GM23248 (cell line): ENCODE measurements at places on chromosomes 3 and 15. TPM values are rescaled to one million over a fixed set of nuclear protein-coding genes. Genes with fewer than 3 reads are reported as not detected.
A peak's percentile ranks its signal among the peaks of the same experiment; 100 is the strongest.

The RLBP1 gene
- not detected in 2 replicates for total RNA-seq

The PDCD6IP gene
- 180 and 214 TPM in 2 replicates for total RNA-seq

DNA sequence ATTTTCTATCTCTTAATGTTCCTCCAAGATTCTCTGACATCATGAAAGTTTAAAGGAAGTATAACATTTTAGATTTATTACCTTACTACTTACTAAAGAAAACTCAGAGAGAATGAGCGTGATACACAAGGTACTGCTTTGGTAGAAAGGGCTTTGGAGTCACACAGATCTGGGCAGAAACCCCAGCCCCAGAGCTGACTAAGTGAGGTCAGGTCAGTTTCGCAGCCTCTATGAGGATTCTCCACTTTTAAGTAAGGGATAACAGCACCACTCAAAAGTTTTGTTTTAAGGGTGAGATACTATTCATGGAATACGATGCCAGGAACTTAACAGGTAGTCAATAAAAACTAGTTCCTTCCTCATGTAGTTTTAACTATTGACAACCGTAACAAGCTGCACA lies 76.1 kb downstream of the CLDN11 start:
- H3K4me3 ChIP-seq, result no peak overlapping the region
- DNase-seq, result peak; percentile 24
- H3K36me3 ChIP-seq, result no peaks in the 10 kb centered on the region

GRCh38 chr3:120681506-120682038 lies 467 bp downstream of the HGD start:
- DNase-seq, result no peak
- H3K4me3 ChIP-seq, result no peak overlapping the region
- no peaks in the 10 kb centered on the region for H3K27me3 ChIP-seq
- H3K36me3 ChIP-seq, result no peaks in the 10 kb centered on the region
- H3K27ac ChIP-seq, result no peak overlapping the region

DNA sequence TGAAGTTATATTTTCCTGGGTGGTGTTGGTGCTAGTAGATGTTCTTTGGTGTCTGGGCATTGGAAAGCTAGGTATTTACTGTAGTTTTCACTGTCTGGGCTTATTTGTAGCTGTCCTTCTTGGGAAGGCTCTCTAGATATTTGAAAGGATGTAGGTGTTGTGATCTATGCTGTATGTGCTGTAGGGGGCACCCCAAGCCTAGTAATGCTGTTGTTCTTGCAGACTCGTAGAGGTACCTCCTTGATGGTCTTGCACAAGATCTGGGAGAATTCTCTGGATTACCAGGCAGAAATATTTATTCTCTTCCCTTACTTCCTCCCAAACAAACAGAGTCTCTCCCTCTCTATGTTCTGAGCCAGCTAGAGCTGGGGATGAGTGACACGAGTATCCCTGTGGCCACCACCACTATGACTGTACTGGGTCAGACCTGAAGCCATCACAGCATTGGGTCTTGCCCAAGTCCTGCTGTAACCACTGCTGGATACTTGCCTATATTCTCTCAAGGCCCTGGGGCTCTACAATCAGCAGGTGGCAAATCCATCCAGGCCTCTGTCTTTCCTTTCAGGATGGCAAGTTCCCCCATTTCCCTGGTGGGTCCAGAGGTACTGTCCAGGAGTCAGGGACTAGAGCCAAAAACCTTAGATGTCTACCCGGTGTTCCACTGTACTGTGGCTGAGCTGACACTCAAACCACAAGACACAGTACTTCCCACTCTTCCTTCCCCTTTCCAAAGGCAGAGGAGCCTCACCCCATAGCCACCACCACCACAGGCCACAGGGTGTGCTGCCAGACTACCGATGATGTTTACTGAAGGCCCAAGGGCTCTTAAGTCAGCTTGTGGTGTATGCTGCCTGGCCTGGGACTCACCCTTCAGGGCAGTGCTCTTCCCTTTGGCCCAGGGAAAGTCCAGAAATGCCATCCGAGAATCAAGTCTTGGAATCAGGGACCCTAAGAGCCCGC lies 195.2 kb upstream of the DPPA4 start:
- H3K27ac ChIP-seq, result no peak overlapping the region
- DNase-seq, result peak; percentile 78
- no peaks in the 10 kb centered on the region for H3K4me1 ChIP-seq
- H3K36me3 ChIP-seq, result no peaks in the 10 kb centered on the region
- H3K27me3 ChIP-seq, result no peaks in the 10 kb centered on the region

DNA sequence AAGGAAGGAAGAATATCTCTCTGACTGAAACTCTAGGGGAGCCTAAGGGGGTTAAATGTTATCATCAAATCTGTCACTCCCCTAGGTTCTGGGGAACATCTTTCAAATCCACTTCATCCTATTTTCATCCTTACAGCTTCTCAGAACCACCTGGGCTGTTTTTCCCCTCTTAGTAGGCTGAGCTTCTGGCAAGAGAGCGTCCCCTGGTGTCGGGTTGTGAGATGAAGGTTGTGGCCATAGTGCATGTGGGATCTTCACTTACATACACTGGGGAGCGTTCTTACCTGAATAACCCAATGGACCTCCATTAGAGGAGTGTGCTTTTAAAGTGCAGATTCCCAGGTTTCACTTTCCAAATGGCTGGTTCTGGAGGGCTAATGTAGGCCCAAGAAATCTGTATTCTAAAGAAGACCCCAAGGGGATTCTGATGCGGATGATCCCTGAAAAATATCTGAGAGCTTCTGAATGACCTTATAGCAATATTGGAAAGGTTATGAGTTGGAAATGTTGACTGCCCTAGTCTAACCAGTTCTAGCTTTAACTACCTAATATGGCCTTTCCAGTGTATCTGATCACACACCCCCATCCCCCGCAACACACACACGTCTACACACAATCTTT lies 663.7 kb downstream of the AGBL1 start:
- no peak overlapping the region for H3K27ac ChIP-seq
- no peak for DNase-seq
- H3K4me1 ChIP-seq, result no peaks in the 10 kb centered on the region
- H3K27me3 ChIP-seq, result no peaks in the 10 kb centered on the region

GRCh38 chr3:42505128-42505848 lies 2.8 kb downstream of the VIPR1 start:
- DNase-seq, result no peak
- H3K27ac ChIP-seq, result no peak overlapping the region
- H3K4me1 ChIP-seq, result no peaks in the 10 kb centered on the region
- H3K27me3 ChIP-seq, result peaks cover 58% of the 10 kb centered on the region
- H3K4me3 ChIP-seq, result no peak overlapping the region
- no peaks in the 10 kb centered on the region for H3K36me3 ChIP-seq

DNA sequence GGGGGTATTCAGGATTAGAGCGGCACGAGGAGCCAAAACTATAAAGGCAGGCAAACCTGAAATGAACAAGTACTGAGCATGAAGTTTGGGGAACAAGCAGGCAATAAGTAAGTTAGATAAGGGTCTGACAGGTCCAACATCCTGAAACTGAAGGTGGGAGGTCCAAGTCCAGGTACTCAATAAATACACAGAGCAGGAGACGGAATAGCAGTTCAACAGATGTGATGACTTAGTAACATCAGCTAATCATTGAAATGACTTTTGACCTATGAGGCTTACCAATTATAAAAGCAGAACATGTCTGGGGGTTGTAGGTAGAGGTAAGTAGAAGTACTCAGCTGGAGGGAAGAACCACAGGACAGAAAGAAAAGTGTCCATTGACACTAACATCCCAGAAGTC lies 132.8 kb upstream of the PDZRN3 start:
- H3K4me3 ChIP-seq, result no peak overlapping the region
- H3K27me3 ChIP-seq, result no peaks in the 10 kb centered on the region
- no peaks in the 10 kb centered on the region for H3K4me1 ChIP-seq
- no peaks in the 10 kb centered on the region for H3K36me3 ChIP-seq
- H3K27ac ChIP-seq, result no peak overlapping the region
